ENCODE measurements at places on chromosomes 11 and 22.

- no peak for DNase-seq
These were observed 37.2 kb downstream of the IGSF9B start for GRCh38 chr11:133919330-133920108.

DNA sequence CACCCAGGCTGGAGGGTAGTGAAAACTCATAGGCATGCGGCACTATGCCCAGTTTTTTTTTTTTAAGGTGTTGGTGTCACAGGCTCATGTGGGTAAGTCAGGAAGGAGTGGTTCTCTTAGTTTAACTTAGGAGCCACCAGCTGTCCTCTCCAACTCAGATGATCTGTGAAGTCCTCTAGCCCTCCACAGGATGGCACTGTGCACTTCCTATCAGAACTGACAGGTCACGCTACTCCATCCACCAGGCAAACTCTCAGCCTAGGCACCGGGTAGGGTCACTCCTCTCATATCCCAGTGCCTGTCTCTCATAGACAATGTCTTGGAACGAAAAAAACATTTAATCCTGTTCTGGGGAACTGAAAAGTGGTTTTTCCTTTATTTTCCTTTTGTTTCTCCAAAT, 16.5 kb downstream of the NAP1L4 start:
- DNase-seq: peak; percentile 33

DNA sequence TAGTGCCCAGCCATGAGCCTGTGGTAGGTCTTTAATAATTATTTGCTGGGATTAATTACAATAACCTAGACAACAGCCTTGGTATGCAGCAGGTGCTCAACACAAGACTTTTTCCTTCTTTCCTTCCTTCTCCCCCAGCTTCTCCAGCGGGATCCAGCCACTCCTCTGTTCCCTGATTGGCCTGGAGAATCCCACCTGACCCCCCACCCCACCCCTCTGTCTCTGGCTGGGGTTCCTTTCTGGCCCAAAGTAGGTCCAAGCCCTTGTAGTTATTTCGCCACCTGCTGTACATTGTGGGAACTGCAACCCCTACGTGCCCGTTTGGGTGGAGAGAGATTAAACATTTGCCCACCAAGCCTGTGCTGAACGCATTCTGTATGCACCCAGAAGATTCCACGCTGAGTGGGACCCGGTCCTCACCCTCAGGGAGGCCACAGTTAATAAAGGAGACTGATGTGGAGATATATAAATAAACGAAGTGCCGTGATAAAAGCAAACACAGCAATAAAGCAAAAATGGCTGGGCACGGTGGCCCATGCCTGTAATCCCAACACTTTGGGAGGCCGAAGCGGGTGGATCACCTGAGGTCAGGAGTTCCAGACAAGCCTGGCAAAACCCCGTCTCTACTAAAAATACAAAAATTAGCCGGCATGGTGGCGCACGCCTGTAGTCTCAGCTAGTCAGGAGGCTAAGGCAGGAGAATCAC, 32.1 kb upstream of the DGKZ start:
- peak; percentile 85 for DNase-seq

DNA sequence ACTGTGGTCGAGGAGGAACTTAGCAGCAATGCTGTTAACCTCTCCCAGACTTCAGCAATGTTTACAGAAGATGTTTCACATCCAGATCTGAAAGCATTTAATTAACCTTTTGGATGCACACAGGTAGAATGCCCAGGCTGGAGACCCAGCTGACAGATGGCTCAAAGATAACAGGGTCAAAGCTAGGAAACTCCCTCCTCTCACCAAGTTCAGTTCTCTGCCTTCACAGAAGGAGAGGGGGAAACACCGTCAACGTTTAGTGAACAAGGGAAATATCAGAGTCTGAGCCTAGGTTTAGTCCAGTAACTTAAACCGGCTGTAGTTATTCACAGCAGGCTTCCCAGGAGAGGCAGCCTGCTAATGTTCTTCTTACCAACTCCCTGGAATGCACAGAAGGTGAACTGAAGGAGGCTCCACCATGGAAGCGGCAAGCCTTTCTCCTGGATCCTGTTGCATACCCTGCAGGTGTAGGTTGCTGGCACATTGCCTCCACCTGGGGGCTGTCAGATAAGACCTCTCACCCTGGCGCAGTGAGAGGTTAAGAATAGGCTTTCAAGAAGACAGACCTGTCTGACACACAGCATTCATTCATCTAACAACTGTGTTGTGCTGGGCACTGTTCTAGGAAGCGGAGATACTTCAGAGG, 23.5 kb upstream of the ANKK1 start:
- no peak for DNase-seq

- DNase-seq: no peak
These were observed 93.6 kb downstream of the RPL27A start for GRCh38 chr11:8776209-8776608.

DNA sequence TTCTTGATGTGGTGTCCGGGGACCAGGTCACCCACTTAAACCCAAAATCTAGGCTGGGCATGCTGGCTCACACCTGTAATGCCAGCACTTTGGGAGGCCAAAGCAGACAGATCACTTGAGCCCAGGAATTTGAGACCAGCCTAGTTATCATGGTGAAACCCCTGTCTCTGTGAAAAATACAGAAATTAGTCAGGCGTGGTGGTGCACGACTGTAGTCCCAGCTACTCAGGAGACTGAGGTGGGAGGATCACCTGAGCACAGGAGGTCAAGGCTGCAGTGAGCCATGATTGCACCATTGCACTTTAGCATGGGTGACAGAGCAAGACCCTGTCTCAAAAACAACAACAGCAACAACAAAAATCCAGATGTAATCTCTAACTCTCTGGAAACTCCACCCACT, 30.3 kb upstream of the FJX1 start:
- DNase-seq: no peak

GRCh38 chr11:129723761-129724162, 91.9 kb upstream of the TMEM45B start:
- no peak for DNase-seq

GRCh38 chr11:93529707-93530467, 13.3 kb downstream of the SMCO4 start:
- no peak for DNase-seq

DNA sequence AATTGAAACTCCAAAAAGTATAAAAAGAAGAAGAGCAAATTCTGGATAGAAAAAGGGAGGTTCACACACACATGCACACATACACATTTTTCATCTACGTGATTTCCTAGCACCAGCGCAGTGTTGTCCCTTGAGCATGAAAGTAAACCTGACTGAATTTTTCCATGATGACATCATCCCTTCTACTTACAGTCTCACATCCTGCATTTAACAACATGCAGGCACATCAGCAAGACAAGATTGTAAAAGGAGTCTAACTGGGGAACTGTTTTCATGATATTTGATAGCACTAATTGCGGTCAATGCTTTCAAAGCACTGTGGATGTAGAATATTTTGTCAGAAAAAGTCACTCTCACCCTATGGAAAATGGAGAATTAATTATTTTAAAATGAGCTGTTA, 36.6 kb downstream of the GAS2 start:
- DNase-seq: peak; percentile 18

- DNase-seq: no peak
These were observed 18.0 kb downstream of the A4GALT start for GRCh38 chr22:42702675-42703074.

- DNase-seq: peak; percentile 31
These were observed 2.1 kb upstream of the LRRC32 start for GRCh38 chr11:76672431-76673175.

DNA sequence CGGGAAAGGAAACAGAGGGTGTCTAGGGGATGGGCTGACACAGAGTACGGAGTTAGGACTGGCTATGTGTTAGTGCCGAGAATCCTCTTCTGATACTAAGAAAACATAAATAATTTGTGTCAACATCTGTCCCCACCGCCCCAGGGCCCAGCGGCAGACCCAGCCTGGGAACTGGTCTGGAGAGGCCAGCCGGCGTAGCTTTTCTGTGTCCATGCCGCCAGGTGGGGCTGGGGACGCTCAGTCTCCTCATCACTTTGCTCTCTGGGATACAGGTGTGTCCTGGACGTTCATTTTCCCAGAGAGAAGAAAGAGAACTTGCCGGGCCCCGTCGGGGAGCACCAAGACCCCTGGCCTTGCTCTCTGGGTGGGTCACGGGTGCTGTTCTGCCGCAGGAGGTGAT, 54.7 kb downstream of the WNT7B start:
- DNase-seq: no peak

DNA sequence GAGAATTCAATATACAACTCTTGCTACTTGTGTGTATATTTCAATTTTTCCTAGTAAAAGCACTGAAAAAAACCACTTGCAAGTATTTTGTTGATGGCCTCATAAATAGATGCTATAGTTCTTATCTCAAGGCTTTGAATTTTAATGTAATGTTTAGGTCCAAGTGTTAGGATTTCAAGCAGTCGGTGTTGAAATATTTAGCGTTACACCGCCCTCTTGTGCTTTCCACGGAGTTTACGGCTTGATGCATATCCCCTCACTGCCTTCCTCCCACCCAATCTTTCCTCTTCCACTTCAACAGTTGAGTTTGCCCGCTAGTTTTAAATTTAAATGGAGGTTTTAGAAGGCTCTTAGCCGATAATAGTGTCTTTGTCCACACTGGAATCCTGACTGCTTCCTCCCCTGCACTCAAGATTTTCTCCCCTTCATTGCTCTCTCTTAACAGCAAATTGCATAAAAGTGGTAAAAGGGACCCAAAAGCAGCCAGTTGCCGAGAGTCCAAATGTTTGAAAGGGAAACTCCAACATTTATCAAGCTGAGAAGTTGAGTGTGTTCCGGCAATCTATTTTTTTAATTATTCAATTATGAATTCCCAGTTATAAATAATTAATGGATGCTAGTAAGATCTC, 25.9 kb upstream of the HTATIP2 start:
- DNase-seq: no peak

DNA sequence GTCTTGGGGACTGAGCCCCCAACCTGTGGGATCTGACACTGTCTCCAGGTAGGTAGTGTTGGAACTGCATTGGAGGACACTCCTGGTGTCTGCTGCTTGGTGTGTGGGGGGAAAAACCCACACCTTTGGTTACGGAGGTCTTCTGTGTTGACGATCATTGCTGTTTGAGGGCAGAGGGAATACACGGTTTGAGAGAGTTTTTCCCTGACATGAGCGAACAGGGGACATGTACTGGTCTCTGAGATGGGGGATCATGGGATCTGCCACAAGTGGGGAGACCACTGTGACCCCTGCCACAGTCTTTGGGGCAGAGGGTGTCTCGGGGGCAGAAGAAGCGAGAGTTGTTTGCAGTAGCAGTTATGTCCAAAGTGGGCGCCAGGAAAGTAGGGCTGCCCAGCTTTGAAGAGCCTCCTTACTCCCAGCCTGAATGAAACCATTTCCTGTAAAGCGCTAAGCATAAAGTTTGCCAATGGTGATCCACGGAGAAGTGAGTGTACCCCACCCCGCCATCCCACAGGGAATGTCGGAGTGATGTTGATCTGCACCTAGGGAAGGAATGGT, 5.4 kb upstream of the SAA2 start:
- no peak for DNase-seq

- no peak for DNase-seq
These were observed 30.9 kb downstream of the PARVA start for GRCh38 chr11:12408156-12408770.

- DNase-seq: peak; percentile 15
These were observed 4.8 kb downstream of the SAAL1 start for GRCh38 chr11:18100926-18101656.

DNA sequence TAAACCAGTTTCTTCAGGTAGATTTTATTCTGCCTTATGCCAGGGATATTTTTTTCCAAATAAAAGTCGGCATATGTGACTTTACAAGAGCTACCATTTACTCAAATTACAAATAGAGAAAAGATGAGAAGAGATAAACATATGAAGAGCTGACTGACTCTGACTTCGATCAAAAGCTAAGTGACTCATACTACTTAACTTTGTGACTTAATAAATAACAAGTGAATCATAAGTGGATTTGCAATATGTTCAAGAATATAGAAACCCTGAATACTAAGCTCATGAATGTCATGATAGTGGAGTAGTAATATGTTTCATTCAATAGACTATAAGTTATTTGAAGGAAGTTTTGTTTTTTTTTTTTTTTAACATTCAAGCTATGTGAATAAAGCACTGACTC, 130.5 kb upstream of the ANO3 start:
- no peak for DNase-seq

DNA sequence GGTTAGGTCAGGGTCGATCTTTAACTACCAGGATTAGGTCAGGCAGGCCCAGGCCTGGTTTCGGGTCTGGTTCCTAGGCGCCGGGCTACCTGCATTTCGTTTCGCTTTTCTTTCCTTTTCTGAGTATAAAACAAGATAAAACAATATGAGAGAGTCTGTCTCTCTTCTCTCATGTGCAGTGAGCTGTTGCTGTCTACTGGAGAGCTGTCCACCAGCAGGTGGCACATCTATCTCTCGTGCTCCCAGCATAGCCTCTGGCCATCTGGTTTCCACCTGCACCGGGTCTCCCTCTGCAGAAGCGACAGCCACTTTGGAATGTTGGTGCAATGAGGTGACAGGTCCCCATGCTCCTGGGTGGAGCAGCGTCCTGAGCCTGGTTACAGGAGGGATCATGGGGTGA, 27.6 kb downstream of the RIBC2 start:
- peak; percentile 48 for DNase-seq

DNA sequence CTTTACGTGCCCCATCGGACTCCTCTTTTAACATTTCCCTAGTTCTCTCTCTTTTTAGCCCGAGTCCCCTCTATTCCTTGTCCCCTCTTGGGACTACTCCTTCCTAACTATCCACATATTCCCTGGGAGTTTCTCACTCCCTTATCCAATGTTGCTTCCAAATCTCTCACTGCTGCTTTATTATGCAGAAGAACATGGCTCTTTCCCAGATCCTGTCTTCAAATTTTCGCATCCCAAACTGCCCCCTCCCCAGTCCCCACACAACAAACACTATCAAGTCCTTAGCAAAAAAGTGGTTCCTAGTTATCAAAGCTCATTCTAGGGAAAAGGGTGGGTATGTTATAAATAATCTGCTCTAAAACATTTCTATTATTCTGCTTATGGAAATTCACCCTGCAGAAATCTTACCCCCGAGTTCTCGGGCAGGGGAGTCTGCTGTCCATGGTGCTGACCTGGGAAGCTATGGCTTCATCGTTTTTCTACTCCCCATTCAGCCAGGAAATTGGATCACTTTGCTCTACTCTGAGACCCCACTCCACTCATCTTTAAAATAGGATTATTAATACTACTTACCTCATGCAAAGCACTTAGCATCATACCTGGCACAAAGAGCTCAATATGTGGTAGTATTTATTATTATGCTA, 393.5 kb downstream of the BUD13 start:
- DNase-seq: peak; percentile 7

GRCh38 chr11:99887481-99887880, 799.6 kb upstream of the ARHGAP42 start:
- DNase-seq: no peak

DNA sequence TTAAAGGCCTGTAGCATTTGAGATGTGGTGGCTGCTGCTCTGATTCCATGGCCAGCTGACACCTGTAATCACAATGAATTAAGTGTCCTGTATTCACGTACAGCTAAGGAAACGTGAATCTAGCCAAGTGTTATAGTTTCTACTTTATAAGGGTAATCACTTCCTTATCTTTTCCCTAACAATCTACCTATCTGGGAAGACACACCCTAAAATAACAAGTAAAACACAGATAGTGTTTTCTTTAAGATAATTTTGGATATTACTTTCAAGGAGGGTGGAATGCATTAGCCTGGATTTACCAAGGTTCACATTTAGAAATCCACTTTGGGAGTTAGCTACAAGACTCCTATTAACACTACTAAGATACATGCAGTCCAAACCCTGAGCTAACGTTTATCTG, 11.5 kb downstream of the CDON start:
- DNase-seq: no peak

Measured in stimulated activated CD4-positive, alpha-beta T cell treated with anti-CD3 and anti-CD28 coated beads, Interleukin-15, amount 100 ng/mL, for 24 hours (primary cell).